ENCODE measurements at places on chromosomes 12 and 14.

DNA sequence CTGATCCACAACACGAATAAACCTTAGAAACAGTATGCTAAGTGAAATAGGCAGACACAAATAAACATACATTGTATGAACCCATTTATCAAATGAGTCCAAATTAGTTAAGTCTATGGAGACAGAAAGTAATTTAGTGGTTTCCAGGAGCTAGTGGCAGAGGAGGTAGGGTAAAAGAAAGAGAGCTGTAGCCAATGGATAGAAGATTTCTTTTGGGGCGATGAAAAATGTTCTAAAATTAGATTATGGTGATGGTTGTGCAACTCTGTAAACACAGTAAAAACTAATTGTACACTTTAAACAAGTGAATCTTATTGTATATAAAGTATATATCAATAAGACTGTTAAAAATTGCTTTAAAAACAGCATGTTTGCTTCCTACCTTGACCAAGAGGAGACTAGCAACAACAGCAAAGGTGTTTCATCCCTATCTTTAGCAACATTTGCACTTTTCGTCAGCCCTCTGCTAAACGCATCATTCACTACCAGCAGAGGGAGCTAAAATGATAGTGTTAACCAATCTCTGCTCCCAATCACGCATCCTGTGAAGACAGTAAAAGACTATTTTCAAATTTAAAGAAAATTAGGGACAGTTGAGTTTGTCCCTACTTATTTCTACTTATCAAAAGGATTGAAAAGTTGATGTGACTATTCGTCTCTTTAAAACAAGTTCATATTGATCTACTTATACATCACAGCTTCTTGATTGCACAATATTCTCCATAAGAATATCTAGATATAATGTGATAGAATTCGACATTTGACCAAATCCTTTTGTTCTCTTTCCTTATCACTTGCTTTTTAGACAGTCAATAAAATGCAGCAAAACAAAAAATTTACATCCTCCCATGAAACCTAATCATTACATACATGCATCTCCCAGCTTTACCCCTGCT lies 24.0 kb upstream of the LGR5 start:
- DNase-seq = peak; percentile 49

DNA sequence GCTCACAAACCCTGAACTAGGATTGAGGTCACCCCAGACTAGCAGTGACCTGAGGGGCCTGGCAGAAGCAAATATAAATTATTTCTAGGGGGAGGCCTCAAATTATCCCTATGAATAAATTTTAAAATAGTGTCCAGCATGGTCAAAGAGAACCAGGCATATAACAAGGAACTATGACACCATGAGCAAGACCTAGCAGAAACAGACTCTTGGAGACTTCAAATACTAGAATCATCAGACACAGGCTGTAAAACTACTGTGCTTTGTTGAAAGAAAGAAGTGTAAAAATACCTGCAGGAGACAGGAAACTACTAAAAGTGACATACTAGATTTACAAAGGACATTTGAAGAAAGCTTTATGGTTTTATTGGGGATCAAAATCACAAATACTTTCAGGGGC lies 3.2 kb upstream of the BCL7A start:
- no peak for DNase-seq

DNA sequence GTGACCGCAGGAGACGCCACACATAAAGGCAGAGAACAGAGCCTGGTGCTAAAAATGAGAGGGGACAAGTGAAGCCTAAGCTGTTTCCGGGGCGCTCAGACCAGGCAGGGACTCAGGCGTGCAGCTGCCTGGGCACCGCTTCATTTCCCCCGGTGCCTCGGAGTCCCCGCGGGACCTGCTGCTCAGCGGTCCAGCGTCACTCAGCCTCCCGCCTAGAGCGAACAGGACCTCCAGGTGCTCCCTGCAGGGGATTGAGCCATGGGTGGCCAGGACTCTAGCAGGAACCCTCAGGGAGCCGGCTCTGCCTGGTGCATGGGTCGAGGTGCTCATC lies 31.0 kb downstream of the CCDC85C start:
- DNase-seq = no peak

GRCh38 chr12:5428332-5429221 lies 3.3 kb upstream of the NTF3 start:
- DNase-seq = peak; percentile 50

GRCh38 chr12:121167232-121167820 lies 34.6 kb downstream of the P2RX7 start:
- no peak for DNase-seq

GRCh38 chr12:120421701-120422100 lies 16.2 kb upstream of the COX6A1 start:
- DNase-seq = no peak

GRCh38 chr12:93657071-93657470 lies 20.1 kb upstream of the CRADD start:
- DNase-seq = no peak

GRCh38 chr14:29390081-29390832 lies 537.4 kb downstream of the PRKD1 start:
- no peak for DNase-seq

GRCh38 chr12:14991069-14991468 lies 18.2 kb downstream of the PDE6H start:
- no peak for DNase-seq
